Cardiac muscle cell (in vitro differentiated cells and primary cell): ENCODE measurements at places on chromosomes 4 and X.
A peak's percentile ranks its signal among the peaks of the same experiment; 100 is the strongest.

GRCh38 chr4:73707918-73708577, 32.3 kb upstream of the CXCL8 start:
- peak; percentile 25 for DNase-seq

GRCh38 chr4:173025131-173025530, 143.5 kb upstream of the GALNT7 start:
- peak; percentile 80 for DNase-seq

- DNase-seq, result no peak
Observed at GRCh38 chrX:46488712-46489111, 56.5 kb downstream of the ZNF674 start.

DNA sequence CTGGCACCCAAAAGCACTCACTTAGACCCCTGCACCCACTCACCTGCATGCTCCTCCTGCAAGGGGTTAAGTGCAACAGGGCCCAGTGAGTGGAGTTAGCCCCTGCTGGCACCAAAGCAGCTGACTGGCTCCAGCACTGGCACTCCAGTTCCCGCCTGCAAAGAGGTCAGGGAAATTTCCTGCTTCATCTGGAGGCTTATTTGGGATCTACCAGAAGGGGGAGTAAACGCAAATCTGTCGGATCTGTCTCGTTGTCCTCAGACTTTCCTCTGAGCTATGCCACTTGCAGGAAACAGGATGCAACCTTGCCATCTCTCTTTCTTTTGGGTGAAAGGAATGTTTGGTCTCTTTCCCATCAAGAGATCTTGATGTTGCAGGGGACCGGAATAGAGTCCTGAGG, 435.6 kb downstream of the PCDH10 start:
- no peak for DNase-seq

GRCh38 chr4:26048378-26048882, 134.4 kb downstream of the SMIM20 start:
- peak; percentile 96 for DNase-seq

GRCh38 chr4:159512348-159512747, 409.5 kb downstream of the RAPGEF2 start:
- no peak for DNase-seq

DNA sequence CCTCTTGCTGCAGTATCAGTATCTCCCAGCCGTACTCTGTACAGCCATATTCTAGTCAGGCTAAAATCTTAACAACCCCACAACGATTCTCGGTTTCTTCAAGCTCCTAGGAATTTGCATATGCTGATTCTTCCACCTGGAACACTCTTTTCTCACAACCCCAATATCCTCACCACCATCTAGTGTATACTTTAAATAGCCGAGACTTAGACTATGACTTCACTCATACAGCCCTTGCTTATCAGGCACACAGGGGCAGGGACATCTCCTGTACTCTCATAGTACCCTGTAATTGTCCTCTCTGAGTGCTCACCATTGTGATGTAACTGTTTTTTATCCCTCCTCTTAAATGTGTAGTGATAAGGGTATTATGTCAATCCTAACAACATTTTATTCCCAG, 2126.4 kb upstream of the TENM3 start:
- no peak for DNase-seq

- DNase-seq, result peak; percentile 39
Observed at GRCh38 chr4:85522836-85523235, 47.9 kb downstream of the ARHGAP24 start.

DNA sequence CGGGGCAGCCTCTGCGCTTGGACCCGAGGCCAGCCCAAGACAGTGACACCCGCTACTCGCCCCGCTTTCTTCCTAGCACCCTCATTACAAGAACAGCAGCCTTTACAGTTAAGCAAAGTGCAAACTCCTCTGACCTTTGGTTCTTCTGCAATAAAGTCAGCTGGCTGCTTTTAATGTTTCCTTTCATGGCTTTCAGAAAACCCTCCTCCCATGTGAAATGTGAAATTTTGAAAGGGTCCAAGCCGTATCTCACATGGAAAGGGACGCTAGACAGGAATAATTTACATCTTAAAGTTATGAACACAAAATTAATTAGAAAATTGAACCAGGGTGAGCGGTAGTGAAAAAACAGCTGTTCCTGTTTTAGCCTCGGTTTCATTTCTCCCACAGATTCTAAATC, 520.1 kb upstream of the FRG1 start:
- DNase-seq, result no peak

DNA sequence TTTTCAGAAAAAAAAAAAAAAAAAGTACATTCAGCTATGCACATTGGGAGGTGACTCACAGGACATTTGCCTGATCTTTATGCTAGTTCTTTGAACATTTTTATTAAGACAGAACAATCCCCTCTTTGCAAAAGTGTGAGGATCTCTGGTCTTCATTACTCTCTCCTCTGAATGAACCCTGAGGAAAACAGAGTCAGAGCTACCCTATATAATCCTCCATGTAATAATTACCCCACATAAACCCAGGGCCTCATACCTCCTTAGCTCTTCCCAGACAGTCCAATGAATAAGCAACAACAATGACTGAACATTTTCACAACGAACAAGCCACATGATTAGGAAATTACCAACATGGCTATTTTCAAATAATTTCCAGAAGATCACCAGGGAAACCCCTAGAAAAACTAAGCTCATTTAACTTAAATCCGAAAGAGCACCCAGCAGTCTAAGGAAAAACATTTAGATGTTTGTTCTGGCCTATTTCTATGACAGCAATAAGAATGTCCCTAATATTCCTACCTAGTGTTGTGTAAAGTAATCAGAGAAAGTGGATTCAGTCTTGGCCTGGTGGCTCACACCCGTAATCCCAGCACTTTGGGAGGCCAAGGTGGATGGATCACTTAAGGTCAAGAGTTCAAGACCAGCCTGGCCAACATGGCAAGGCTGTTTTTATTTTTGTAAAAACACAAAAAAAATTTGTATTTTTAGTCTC, 37.8 kb downstream of the TBC1D9 start:
- DNase-seq, result peak; percentile 68

- DNase-seq, result no peak
Observed at GRCh38 chrX:8741981-8742380, 10.0 kb upstream of the ANOS1 start.

- DNase-seq, result no peak
Observed at GRCh38 chr4:37451656-37452055, 207.1 kb downstream of the NWD2 start.

DNA sequence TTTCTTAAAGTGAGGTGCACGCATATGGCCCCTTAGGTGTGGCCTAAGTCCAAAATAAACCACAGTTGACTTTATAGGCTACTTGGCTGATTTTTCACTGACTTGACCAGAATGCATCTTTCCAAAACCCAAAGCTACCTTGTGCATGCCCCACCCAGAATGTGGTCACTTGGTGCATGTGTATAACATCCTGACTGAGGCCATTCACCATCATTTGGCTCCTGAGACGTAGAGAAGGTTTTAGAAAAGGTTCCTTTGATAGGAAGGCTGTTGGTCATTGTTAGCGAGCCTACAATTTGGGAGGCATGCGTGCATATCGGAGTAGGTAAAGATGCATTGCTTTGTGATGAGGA, 84.6 kb downstream of the PLAC1 start:
- DNase-seq, result no peak

DNA sequence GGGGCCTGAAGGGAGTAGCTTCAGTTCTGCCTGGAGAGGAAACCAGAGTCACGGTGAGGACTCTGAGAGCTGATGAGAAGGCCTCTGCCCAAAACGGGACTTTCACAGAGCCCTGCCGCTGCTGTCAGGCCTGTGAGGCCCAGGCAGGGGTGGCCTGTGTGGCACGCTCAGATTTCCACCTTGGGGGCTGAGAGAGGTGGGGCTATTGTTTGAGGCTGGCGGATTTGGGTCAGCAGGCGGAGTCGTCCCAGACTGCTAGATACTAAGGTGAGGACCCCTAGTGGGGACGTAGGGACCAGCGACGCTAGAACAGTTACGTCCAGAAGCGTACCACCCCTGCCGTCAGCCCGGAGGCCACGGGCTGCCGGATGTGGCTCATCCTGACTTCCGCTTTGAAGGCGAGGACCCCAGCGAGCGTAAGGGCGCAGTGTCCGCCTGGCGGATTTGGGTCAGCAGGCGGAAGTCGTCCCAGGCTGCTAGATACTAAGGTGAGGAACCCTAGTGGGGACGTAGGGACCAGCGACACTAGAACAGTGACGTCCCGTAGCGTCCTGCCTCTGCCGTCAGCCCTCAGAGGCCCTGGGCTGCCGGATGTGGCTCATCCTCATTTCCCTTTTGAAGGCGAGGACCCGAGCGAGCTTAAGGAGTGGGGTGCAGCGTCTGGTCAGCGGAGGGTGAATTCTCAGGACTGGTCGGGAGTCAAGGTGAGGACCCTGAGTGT, at the start of gene MAGEB1:
MAGEB1 (plus strand) TSS at position 378 of the 721 bp plus-strand sequence. CDS start 3,348 bp downstream, outside the sequence.
- DNase-seq, result no peak

DNA sequence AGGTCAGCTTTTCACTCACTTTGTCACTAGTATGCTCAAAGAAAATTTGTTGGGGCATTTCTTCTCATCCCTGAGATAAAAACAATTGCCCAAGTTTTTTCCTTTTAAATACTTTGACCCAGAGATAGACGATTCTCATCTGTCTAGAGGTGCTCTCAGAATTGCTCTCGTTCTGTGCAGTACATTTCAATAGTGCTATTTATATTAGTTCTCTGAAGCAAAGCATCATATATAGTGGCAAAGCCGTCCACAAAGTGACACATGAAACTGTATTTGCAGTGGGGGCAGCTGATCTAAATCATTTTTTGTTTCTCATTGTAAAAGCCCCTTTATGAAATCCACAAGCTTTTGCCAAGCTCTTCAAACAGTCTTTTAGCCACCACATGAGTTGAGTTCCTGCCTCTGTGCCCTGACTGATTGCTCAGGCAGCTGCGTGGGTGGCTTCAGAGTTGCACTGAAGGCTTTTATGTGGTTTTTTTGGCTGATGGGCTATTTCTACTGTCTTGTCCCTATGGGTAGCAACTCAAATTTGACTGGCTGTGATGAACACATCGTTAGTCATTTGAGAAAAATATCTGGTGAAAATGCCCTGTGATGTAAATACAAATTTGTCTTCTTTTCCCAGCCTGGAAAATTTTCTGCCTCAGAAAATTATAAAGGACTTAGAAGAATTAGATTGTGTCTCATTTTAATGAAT, 119.1 kb upstream of the OTUD4 start:
- no peak for DNase-seq

- peak; percentile 58 for DNase-seq
Observed at GRCh38 chrX:134622813-134623185, 35.5 kb downstream of the PLAC1 start.
